ENCODE measurements at places on chromosomes 5 and 9. TPM values are rescaled to one million over a fixed set of nuclear protein-coding genes. Genes with fewer than 3 reads are reported as not detected.

Gene GDNF
- polyA plus RNA-seq: 0.32 TPM

Gene ASTN2
- polyA plus RNA-seq: 3.1 TPM

GRCh38 chr5:756865-757345 lies 27.6 kb downstream of the ZDHHC11B start:
- DNase-seq: no peak

GRCh38 chr5:72433522-72433921 lies 73.7 kb downstream of the ZNF366 start:
- DNase-seq: peak; percentile 52

DNA sequence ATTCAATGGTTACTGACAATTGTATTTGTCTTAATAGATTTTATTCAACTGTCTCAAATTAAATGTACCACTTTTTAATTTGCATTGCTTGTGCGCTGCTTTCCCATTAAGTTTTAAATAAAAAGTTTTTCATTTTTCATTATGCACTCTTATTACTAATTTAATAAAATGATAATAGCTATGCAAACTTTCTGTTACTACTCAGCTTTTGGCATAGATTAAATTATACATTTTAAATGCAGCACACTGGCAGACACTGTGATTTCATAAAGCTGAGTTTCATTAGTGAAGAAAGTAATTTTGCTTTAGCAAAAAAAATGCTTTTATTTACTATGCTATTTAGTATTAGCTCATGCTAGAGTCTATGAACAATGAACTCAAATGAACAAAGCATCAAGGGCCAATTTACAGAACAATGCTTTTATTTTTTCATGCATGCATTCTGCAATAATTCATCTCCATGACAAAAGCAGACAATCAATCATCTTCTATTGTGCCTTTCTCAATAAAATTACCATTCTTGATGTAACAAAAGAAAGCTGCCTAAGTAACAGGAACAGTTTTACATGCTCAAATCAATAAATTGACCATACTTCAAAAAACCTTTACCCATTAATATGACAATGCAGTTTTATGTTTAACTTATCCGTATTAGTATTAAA lies 595.2 kb upstream of the ARRDC3 start:
- no peak for DNase-seq

GRCh38 chr9:4780651-4781050 lies 12.1 kb upstream of the RCL1 start:
- DNase-seq: no peak

Gene SNCB
- 2.3 TPM for polyA plus RNA-seq

DNA sequence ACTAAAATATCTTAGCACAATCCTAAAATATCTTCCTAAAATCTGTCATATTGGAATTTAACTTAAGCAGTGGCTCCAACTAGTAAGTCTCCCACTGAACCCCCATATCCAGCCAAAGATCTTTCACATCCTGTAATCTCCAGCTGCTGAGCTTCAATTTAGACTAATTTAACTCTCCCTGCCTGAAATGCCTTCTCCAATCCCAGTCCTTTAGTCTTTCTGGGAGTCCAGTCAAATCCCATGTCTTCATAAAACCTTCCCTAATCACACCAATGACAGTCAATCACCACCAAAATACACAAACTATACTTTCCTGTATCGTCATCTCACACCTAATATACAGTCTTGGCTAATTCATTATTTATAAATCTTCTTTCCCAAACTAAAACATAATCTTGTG lies 607 bp upstream of the KLHL3 start:
- DNase-seq: no peak

Data from fibroblast of lung (primary cell).